Renal pelvis (tissue), 12 donors: ENCODE measurements at places on chromosomes 6 and 20. TPM values are rescaled to one million over a fixed set of nuclear protein-coding genes. Genes with fewer than 3 reads are reported as not detected.

Gene ADAM33
- polyA plus RNA-seq: 11.3 TPM

Gene SLC22A16
- 0.47 TPM for polyA plus RNA-seq

Gene ZBP1
- polyA plus RNA-seq: not detected

Gene ZNF311
- polyA plus RNA-seq: 5.7 TPM

DNA sequence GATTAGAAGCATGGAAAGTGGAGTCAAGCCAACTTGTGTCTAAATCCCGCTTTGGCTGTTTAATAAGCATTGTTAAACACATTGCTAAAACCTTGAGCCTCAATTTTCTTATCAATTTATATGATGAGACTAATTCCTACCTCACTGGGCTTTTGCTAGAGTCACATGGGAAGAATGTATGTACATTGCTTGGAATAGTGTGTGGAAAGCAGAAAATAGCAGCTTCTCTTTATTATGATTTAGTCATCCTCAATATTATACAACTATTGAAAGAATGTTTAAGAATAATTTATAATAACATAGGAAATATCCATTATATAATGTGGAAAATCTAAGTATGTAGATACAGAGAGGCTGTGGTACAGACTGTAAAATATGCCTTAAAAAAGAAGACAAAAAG, 313.0 kb upstream of the CDYL start:
- DNase-seq: no peak

Gene KCNG1
- 8.2 TPM for polyA plus RNA-seq

Gene LAMA4
- polyA plus RNA-seq: 90.1 TPM

- DNase-seq: no peak
Observed at GRCh38 chr6:30870546-30870945, 13.8 kb upstream of the DDR1 start.
